Activated naive CD8-positive, alpha-beta T cell treated with anti-CD3 and anti-CD28 coated beads, Interleukin-2, amount 50 U/mL, for 16 hours (primary cell): ENCODE measurements at places on chromosomes 1 and 21.

GRCh38 chr1:150508982-150509381, 1.1 kb downstream of the ECM1 start:
- DNase-seq = no peak

GRCh38 chr1:68205794-68206358, 26.4 kb downstream of the WLS start:
- DNase-seq = no peak

GRCh38 chr1:90341516-90341915, 346.6 kb downstream of the ZNF326 start:
- no peak for DNase-seq

- DNase-seq = no peak
Observed at GRCh38 chr1:185439727-185440415, 122.8 kb upstream of the IVNS1ABP start.

GRCh38 chr1:61174060-61174795, 91.9 kb downstream of the NFIA start:
- no peak for DNase-seq

GRCh38 chr1:94332952-94333351, 85.2 kb upstream of the ABCD3 start:
- no peak for DNase-seq

DNA sequence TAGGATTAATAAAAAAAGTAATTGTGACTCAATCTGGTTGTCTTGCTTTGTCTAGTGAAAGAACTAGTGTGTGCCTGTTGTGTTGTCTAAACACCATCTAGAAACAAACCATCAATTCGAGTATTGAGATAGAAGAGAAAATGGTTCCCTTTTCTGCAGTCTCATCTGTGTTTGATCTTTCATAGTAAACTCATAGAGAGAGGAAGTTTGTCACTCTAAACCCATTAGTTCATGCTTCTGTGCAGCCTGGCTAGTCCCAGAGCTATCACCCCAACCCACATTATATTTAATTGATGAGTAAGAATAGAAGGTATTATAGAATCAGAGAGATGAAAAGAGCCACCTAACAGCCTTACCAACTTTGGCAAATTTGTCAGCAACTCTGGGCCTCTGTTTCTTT, 99.5 kb downstream of the TGFB2 start:
- DNase-seq = no peak

GRCh38 chr1:69573911-69574310, 6.2 kb downstream of the LRRC7 start:
- no peak for DNase-seq

DNA sequence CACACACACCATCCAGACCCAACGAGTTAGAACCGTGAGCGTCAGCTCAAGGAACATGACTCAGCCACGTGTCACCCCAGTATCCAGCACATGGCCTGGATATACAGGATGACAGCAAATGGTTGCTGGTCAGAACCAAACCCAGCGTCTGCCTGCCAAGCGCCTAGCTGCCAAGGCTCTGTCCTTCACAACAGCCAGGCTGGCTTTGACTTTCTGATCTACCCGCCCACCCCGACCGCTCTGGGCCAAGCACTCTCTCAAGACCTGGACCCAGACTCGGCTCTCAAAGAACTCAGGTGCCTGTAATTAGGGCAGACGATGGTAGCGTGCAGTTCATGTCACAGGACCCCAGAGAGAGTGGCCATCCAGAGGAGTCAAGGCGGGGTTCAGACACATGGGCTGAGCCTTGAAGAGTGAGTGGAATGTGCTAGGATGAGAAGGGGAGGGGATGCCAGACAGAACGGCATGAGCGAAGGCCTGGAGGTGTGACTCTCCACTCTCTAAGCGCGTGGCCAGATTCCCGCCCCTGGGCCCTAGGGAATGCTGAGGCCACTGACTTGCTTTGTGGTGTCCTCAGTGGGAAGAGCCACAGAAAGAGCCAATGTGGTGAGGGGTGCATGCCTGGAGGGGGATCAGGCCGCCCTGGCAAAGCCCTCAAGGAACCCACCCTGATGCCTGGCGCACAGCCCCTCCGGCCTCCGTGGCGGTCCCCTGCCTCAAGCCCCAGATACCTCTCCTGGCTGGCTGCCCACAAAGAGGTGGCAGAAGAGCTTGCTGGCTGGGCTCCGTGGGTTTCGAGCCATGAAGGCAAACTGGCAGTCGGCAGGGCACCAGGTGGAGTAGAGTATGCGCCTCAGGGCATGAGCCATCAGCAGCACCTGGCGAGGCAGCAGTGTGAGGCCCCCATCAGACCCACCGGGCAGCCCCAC, 7.0 kb downstream of the SH2D5 start:
- DNase-seq = no peak

DNA sequence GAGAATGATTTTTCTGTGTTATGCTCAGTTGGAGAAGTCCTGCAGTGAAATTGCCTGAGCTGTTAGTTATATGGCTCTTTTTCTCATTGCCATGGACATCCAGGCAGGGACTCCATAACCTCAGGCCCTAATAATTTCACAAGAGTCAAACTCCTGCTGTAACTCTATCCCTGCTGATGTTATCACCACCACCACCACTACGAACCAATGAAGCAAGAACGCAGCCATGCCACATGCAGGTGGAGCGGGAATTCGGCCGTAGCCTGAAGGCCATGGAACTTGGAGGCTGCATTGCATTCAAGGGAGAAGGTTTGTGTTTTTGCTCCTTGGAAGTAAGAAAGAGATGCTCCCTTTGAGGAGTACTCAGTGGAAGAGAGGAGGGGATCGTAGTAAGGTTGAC, 16.8 kb upstream of the DLGAP3 start:
- DNase-seq = no peak

- no peak for DNase-seq
Observed at GRCh38 chr1:165408518-165408917, 36.4 kb downstream of the RXRG start.

DNA sequence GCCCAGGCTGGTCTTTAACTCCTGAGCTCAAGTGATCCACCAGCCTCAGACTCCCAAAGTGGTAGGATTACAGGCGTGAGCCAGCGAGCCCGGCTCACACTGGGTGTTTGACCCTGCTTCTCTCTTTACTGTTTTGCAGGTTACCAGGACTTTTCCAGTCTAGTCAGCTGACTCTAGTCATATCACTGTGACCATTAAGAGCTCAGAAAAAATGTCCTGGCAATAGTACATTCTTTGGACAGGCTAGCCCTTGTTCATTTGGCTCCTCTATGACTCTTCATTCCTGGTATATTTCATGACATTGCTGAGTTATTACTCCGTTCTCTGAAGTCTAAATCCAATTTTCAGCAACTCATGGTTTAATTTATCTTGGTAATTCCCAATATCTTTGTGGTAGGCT, 8.0 kb upstream of the CA6 start:
- DNase-seq = no peak

DNA sequence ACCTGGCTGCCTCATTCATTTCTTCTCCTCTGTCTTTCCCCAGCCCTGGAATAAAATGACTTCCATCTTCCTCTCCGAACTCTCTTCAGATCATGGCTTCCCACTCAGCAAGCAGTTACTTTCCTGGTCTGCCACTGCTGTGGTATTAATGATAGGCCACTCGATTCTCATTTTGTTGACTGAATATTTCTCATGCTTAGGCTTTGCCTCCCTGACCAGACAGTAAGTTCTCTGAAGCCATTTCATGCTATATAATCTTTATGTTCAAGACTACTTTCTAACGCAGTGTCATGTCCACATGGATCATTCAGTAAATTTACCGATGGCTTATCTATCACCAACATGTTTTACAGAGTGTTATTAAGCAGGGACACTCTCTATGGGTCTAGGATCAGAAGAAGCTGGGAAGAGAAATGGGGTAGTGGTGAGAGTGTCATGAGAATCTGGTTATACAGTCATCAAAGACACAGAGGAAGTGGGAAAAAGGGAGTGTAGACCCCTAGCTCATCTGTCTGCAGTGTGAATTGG, 20.6 kb downstream of the RUNX1 start:
- no peak for DNase-seq

- no peak for DNase-seq
Observed at GRCh38 chr1:91835087-91835521, 50.8 kb downstream of the TGFBR3 start.

- no peak for DNase-seq
Observed at GRCh38 chr1:212944229-212944901, 6.0 kb upstream of the VASH2 start.

DNA sequence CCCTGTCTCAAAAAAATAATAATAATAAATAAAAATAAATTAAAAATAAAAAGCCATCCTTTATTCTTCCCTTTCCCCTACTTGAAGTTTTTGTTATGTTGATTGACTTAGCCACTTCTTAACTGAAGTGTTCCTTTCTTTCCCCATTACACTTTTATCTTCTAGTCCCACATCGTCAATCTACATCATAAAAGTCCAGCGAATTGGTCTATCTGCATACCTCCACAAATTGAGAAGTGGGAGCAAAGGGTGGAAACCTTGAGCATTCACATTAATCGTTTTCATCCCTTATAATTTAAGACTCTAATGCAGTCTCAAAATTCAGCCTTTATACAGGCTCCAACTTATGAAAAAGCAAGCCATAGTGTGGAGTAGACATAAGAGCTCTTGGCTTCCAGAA, 6.5 kb upstream of the ZYG11A start:
- no peak for DNase-seq

DNA sequence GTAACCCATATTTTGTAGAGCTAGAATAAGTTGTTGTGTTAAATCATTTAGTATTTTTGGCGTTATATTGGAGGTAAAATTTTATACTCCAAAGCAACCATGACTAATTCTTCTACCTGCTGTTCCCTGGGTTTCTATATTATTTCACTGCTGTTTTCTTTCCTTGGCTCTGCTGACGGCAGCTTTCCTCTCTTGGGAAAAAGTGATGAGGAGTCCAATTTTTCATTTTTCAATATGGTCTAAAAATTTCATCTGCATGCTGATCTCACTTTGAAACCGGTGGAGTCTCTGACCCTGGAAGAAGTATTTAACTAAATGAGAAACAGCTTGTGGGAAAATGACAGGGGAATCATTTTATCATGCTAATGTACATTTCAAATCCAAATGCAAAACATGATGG, 110.2 kb downstream of the IFI44 start:
- no peak for DNase-seq

- no peak for DNase-seq
Observed at GRCh38 chr1:197696372-197696771, 78.9 kb downstream of the DENND1B start.

DNA sequence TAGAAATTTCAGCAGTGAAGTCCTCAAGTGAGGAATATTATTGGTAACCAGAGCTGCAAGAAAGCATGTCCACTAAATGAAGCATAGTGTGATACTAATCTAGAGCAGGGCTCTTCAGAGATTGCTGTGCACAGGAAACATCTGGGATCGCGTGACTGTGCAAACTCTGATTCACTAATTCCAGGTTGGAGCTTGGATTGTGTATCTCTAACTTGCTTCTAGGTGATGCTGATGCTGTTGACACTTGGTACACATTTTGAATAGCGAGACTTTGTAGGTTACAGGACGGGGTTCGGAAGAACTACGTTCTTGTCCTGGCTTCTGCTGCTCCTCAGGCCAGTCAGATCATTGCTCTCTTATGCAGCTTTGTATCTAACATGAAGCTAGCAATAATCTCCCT, 66.5 kb downstream of the PRRX1 start:
- no peak for DNase-seq

DNA sequence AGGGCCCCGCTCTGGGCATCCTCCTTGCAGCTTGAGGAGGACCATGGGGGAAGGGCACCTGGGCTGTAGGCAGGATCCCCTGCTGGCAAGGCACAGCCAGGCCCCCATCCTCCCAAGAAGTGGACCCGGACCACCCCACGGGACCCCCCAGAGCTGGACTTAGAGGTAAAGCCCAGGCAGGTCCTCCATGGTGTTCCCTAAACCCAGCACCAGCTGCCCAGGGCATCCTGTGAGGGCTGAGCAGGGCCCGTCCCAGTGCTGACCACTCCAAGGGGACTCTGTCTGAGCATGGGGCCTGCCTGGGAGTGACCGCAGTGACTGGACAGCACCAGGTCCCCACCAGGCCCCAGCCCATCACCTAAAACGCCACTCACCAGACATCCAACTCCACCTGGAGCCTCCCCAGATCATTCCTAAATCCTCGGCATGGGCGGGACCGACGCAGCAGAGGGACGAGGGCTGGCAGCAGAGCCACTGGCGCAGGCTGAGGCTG, 21.3 kb downstream of the COL6A2 start:
- DNase-seq = no peak

- no peak for DNase-seq
Observed at GRCh38 chr1:15007842-15008241, 145.7 kb upstream of the TMEM51 start.

- no peak for DNase-seq
Observed at GRCh38 chr1:186802388-186802787, 26.4 kb upstream of the PLA2G4A start.

- DNase-seq = no peak
Observed at GRCh38 chr1:236872075-236872666, 77.1 kb downstream of the MTR start.

DNA sequence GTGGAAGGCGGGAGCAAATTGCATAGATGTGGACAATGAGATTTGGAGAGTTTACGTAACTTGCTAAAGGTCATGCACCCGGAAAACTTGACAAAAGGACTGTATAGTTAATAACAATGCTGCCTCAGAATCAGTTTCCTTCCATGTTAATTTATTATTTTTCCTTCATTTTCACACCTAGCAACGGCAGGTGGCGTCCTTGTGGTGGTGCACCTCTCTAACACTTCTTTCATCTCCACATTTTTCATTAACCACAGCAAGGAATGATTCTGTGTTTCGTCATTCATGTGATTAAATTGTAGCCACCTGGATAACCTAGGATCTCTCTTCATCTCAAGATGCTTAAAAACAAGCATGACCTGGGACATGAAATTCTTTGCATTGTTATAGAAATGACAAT, 2133.0 kb downstream of the NCAM2 start:
- no peak for DNase-seq

DNA sequence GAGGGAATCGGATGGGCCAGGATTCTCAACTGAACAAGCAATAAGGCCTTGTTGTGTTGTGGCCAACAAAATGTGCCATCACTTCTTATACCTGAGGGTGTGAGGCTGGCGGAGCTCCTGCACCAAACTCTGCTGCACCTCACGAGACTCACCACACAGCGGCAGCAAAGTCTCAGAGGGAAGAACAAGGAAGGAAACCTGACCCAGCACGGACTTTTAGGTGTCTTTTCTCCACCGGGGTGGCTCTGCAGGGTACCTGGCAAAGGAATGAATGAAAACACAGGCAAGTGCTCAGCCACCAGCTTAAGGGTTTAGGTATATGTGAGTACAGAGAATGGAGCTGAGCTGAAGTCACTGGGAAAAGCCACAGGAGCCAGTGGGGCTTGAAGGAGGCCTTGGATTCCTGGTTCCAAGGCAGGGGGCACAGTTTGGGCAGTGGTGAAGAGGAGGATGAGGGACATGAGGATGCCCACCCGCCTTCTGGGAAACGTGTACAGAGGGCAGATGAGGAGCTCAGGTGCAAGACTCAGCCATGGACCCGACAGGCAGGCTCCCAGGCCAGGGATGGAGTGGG, 31.1 kb upstream of the HSD3B1 start:
- DNase-seq = no peak

DNA sequence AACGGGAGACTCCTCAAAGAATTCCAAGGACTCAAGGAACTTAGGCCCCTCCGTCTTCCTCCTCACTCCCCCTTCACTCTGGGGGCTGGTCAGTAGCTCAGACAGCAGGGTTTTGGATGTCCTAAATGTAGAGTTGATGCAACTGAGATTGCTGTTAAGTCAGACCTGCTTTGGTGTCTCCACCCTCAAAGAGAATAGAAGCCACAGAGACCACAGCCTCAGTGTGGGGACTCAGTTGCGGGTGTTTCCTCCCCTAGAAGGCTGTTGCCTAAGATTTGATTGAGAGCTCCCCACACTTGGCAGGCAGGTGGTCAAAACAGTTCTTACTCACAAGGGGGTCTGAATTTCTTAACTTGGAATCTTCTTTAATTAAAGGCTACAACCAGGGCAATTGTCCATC, 7.6 kb downstream of the MAN1C1 start:
- no peak for DNase-seq

GRCh38 chr1:242824435-242824834, 299.9 kb upstream of the PLD5 start:
- no peak for DNase-seq
